ENCODE measurements at places on chromosomes 12 and 14.

DNA sequence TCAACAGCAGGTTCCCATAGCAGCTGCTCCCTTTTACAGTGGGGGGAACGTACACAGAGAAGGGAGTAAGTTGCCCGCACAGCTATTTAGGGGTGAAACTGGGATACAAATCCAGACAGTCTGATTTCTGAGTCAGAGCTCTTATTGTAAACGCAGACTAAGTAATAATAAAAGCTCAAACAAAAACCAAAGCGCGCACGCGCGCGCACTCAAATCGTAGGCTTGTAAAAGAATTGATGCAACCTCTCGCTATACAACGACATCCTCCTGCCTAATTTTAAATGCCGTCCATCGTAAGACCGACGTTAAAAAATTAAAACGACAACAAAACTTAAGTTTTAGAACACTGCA lies 747 bp upstream of the DACT1 start:
- DNase-seq, result peak; percentile 31

GRCh38 chr12:57452181-57452936 lies 2.7 kb upstream of the INHBE start:
- no peak for DNase-seq

- DNase-seq, result no peak
Measured at GRCh38 chr14:100775831-100776591, 49.3 kb downstream of the DLK1 start.

GRCh38 chr12:108335349-108336119 lies 3.6 kb downstream of the CMKLR1 start:
- DNase-seq, result no peak

DNA sequence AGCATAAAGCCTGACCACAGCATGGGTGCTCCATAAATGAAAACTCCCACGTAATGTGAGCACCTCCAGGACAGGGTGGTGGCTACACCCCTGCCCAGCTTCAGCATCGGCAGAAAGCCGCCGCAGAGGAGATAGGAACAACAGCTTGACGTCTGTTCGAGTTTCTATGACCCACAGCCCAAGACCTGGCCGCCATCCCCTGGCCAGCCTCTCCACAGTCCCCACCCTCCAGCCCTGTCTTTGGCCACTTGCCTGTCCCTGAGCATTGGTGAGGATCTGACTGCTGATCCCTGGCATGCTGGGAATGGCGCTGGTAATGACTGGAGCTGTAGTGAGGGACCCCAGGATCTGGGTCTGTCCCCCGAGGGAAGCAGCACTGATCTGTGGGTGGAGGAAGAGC lies 21.3 kb downstream of the POU6F1 start:
- DNase-seq, result no peak

- DNase-seq, result no peak
Measured at GRCh38 chr12:118164798-118165486, 29.0 kb downstream of the PEBP1 start.

DNA sequence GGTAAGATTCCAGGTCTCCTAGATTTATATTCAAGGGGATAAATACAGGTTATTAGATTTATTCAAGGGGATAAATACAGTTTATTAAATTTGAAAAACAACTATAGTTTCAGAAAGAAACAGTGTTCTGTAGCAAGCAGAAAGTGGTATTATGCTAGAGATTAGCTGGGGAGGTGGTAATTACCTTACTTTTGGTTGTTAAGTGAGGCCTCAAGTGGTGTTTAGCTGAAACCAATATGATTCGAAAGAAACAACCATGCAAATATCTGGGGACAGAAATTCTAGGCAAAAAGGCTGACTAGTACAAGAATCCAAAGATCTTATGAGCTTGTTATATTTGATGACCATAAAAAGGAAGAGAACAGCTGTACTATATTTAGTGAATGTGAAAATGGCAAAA lies 6.2 kb downstream of the OR4N5 start:
- no peak for DNase-seq

GRCh38 chr14:57607086-57607485 lies 113.4 kb upstream of the CCDC198 start:
- no peak for DNase-seq

GRCh38 chr12:10362828-10363657 lies 26.8 kb downstream of the KLRK1 start:
- DNase-seq, result no peak

DNA sequence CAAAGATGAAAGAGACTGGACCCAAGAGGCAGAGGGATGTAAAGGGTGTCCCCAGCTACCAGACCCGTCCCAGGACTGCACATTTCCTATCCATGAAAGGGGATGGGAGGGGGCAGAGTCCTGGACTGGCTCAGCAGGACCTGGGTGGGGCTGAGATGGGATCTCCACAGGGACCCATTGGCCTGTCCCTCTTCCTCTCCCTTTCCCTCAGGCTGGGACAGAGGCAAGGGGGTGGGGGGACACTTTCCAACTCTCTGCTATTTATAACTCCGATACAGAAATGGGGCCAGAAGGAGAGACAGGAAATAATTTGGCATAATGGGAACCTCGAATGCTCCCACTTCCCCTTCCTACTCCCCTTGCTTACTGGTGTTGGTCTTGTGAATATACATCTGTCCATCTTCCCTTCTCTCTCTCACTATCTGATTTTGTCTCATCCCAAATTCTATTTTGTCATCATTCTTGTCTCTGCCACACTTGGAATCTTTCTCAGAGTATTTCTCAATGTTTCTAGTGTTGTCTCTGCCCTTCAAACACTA lies 1.1 kb upstream of the ITGA7 start:
- no peak for DNase-seq

DNA sequence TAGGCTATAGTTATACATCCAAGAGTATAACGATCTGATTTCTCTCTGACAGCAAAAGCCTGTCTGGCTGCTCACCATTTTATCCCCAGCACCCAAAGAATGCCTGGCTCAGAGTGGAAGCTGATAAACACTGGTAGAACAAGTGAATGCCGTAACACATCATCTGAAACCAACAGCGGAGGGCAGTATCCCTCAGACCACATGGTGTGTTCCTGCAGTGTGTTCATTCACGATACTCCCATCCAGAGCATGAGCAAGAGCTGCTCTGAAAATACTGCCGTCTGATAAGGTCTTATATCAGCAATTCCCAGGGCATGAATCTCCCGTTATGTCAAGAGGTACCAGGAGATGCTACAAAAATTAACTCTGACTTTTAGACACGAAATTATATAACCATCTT lies 95.9 kb downstream of the TTC7B start:
- no peak for DNase-seq

GRCh38 chr14:86613126-86613525 lies 1083.2 kb downstream of the FLRT2 start:
- DNase-seq, result no peak

- DNase-seq, result no peak
Measured at GRCh38 chr12:21826618-21826910, 52.1 kb upstream of the KCNJ8 start.
